SK-N-DZ (cell line): ENCODE measurements at places on chromosomes 5 and 9.

DNA sequence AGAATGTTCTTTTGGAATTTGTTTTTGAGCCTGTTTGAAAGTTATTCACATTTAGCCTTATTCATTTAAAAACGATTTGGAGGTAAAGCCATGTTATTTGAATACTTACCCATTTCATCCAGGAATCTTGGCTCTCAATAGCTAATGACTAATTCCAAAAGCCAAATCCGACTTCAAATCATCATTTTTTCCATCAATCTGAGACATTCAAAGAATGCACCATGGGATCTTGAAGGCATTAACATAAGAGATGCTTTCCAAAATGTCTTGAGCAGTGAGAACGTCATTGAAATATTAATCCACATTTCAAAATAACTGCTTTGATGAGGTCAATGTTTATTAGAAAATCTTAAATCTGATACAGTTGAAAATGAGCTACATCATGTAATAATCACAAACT is 617.0 kb upstream of the RORB start:
- no peak for DNase-seq

DNA sequence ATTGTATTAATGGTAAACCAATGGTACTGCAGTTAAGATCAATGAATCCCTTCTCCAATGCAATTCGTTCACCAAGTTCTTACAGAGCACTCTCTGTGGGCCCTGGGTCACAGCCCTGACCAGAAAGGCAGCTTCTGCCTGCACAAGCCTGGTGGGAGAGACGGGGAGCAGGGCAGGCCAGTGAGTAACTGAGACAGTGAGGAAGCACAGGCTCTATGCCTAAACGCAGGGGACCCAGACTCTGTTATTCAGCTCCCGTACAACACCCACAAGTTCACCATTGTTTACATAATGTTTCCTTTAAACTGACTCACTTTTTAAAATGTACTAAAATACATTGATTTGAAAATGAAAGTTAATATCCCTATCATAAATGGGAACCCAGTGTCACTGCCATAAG is 40.5 kb upstream of the CTSL start:
- DNase-seq: no peak

- no peak for DNase-seq
Observed at GRCh38 chr9:2576631-2577030, 45.0 kb upstream of the VLDLR start.

- no peak for DNase-seq
Observed at GRCh38 chr9:80560976-80561375, 989.2 kb downstream of the TLE4 start.

- no peak for DNase-seq
Observed at GRCh38 chr5:4480528-4481349, 659.4 kb upstream of the ADAMTS16 start.

DNA sequence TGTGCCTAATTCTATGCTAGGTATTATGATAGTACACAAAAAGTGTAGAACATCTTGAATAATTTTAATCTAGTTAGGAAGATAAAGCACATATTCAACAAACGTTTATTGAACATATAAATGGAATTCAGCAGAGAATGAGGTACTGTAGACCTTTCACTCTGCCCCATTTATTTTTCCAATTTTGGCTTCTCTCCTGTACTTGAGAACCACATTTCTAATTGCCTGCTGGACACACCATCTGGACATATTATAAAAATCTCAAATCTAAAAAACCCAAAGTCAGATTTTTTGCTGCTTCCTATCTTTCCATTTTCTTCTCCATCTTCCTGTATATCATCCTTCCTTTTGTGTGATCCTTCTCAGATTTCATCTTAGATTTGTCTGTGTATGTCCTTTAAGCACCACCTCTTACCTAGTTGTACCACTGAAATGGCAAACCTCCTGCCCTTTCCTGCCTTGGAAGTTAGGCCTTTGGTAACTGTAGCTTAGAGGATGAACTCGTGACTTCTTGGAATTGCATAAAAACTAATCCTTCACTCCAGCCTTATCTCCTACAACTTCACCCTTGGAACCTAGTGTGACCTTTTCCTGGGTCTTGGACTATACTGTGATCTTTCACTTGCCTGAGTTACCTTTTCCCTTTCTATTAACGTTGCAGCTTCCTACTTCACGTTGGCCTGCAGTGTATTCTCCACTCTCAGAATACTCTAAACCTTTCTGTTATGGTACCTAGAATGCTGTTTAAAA is 8.8 kb downstream of the SLC26A2 start:
- DNase-seq: no peak

GRCh38 chr9:5375091-5375490 is 35.4 kb upstream of the RLN1 start:
- no peak for DNase-seq

DNA sequence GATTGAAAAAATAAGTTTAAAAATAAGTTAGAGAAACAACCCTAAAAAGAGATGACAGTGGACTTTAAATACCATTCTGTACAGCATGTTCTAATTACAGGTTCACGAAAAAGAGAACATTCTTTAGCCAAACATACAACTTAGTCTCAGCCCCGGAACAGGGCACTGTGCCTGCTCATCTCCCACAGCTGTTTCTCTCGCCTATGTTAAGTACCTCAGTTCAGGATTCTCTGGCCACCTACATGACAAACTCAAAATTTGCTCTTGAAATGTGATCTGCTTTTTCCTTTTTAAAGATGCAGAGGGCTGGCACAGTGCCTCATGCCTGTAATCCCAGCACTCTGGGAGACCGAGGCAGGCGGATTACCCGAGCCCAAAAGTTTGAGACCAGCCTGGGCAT is 52.3 kb downstream of the MYO10 start:
- no peak for DNase-seq

DNA sequence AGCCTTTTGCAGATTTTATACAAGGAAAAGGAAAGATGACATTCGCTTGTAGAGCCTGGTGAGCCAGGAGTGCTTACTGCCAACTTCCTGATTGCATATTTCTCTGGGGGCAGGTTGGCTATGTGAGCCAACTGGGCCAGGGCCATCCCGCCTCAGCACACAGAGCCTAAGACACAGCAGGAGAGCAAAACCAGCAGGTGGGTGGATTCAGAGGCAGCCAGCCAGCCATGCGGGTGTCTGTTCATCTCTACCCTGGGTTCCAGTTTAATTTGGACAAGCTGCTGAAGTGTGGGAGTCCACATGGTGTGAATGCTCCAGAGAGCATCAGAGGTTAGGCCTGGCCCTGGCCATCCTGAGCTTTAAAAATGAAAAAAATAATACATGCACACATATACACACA is 291.4 kb downstream of the ARHGEF28 start:
- DNase-seq: no peak

GRCh38 chr9:71816916-71817451 is 48.7 kb upstream of the CEMIP2 start:
- DNase-seq: no peak

DNA sequence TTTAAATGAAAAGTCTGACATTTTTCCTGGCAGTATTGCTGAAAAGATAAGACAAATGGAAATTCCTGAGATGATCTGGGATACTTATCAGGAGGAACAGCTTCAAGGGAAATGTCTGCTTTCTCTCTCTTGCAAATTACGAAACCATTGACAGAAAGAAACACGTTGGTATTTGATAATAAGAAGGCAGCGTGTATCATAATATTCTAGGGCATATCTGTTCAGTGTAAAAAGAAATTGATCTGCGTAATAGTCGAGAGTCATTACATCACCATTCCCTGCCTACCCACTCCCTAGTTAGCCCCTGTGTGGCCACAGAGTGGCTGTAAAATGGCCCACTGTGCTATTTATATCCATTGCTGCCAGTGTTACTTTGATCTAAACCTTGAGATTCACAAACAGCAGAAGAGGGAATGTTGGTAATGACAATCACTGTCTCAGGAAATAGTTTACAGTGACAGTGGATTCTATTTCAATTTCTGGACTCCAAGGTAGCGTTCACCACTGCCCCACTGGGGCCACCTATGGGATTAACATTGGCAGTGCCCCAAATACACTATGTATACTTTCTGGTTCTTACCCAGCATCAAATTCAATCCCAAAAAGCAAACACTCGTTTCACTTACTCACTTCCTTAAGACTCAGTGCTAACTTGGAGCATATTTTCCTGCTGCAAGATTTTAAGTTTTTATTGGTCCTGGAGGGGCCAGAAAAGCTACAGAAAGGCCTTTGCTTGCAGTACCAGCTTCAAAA is 133.4 kb upstream of the GAS1 start:
- peak; percentile 76 for DNase-seq

GRCh38 chr5:51018423-51018822 is 352.0 kb downstream of the PARP8 start:
- DNase-seq: no peak

DNA sequence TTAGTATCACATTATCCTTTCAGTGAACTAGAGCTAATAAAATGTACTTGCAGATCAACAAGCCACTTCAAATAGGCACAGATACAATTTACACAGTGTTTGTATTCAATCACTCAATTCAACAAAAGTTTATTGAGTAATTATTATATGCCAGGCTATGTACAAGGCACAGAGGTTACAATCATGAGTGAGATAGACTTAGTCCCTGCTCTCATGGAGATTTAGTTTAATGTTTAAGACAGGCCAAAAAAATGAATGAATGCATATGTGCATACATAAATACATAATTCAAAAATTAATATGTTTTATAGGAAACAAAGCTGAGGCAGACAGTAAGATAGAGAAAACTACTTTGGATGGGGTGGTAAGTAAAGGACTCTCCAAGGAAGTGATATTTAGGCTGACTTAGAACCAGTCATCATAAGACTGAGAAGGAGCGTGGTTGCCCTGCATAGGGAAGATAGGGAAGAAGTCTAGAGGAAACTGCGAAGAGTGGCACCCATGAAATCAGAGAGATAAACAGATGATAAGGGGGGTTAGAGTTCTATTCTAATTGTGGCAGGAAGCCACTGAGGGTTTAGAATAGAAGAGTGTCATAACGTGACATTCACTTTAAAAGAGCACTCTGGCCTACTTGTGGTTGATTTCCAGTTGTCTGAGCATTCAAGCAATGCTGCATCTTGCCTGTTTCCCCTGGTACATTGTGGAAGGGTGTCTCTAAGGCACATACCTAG is 49.7 kb upstream of the GRAMD2B start:
- DNase-seq: no peak

DNA sequence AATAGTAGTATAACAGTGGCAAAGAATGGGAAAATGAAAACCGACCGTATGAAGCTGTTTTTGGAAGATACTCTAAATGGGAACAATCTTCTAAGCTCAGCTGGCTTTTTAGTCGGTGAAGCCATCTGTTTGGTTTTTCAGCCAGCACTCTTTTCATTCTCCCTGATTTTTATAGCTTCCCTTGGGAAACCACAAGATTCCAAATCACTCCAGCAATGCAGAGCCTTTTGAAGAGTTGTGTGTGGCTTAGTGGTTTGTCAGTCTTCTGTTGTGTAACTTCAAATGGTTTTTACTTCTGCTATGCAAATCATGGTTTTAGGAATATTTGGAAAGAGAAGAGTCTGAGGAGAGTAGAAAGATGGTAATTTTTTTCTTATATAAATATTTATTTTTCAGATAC is 180.7 kb downstream of the KDM4C start:
- DNase-seq: no peak

DNA sequence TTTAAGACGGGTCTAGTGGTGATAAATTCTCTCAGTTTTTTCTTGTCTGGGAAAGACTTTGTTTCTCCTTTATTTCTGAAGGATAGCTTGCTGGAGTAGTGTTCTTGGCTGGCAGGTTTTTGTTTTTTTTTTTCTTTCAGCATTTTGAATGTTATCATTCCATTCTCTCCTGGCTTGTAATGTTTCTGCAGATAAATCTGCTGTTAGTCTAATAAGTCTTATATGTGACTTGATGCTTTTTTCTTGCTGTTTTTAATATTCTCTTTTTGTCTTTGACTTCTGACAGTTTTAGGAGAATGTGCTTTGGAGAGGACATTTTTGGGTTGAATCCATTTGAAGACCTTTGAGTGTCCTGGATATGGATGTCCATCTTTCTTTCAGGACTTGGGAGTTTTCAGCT is 16.0 kb downstream of the HSD17B4 start:
- DNase-seq: no peak

- no peak for DNase-seq
Observed at GRCh38 chr9:75023846-75024245, 4.2 kb downstream of the CARNMT1 start.

DNA sequence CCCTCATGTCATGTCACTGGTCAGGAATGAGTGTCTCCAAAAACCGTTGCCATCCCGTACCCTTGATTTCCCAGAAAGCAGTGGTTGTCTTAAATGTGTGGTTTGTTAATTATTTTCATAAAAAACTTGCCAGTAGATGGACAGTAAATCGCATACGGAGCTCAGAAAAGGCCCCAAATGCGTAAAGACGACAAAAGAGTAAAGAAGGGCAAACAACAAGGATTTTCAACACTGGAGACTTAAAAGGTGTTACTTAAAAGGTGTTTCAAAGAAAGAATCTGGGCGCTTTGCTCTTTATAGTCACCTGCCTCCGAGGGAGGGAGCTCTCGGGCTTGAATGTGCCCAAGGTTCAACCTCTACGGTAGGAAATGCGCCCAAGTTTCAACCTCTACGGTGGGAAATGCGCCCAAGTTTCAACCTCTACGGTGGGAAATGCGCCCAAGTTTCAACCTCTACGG is 734 bp downstream of the KIF27 start:
- DNase-seq: no peak
